ENCODE measurements at places on chromosomes 4 and X.

- DNase-seq, result no peak
Observed at GRCh38 chrX:29728639-29729038, 486.7 kb upstream of the MAGEB2 start.

GRCh38 chr4:48693856-48694574 lies 86.1 kb downstream of the FRYL start:
- no peak for DNase-seq

- DNase-seq, result no peak
Observed at GRCh38 chr4:68250151-68250930, 4.8 kb upstream of the TMPRSS11B start.

GRCh38 chr4:27934871-27935270 lies 1074.2 kb downstream of the STIM2 start:
- no peak for DNase-seq

DNA sequence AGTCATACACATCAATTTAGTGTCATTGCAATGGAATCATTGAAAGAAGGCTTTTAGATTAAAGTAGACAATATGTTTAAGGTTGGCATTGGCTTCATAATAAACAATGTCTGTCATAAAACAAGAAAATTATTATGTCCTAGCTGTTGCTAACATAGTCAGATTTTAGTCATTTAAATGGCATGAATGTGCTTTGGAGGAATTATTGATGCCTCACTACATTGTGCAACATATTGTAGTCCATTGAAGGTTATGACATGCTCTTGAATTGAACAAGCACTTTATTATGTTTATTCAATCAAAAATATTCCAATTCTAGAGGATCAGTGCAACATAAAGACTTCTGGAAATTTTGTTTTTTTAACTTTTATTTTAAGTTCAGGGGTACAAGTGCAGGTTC lies 489.8 kb upstream of the AMOT start:
- no peak for DNase-seq

GRCh38 chr4:125013891-125014290 lies 300.9 kb upstream of the FAT4 start:
- no peak for DNase-seq

GRCh38 chrX:2692221-2693112 lies 1.4 kb downstream of the CD99 start:
- no peak for DNase-seq

DNA sequence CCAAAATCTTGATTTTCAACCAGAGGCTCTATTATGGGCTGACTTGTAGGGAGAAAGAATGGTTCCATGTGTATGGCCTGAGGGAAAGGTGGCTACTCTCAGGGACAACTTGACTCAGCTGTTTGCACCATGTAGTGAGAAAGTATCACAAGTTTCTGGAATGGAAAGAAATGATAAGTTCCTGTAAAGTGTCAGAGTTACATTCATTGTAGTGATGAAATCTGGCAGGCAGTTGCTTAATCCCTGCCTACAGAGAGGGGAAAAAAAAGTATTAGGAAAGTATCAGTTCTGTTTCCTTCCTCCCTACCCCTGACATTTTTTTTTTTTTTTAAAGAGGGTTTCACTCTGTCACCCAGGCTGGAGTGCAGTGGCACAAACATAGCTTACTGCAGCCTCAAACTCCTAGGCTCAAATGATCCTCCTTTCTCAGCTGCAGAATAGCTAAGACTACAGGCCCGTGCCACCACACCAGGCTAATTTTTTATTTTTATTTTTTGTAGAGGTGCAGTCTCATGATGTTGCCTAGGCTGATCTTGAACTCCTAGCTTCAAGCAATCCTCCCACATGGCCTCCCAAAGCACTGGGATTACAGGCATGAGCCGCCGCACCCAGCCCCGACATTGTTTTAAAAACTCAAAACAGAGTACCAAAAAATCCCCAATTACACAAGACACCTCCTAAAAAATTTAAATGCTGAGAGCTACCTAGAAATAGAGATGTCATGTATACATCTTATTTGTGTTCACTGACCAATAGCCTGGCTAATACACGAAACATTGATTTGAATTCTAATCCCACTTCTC lies 4.8 kb upstream of the FBXL5 start:
- no peak for DNase-seq

DNA sequence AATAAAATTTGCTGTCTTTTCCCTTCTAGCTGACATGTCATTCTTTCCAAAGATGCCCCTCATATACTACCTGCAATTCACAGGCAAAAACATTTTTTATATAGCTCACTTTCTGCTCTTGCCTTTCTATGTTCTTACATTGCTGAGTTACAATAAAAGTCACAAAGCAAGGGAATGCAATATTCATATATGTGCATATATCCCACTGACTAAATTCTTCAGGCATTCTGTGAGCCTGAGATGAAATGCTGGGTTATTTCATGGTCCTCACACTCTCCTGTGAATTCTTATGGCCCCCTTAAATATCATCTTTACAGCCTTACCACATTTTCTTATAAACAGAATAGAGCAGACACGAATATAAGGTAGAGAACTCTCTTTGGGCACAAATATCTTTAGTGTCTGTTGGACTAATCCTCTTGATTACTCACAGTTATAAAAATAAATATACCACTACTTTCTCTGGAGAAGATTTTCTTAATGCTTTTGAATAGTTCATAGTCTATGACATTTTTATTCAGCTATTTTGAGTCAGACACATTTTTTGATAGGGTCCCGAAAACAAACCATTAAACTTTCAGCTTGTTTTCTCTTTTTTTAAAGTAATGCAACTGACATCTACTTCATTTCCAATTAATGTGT lies 84.1 kb upstream of the H2AZ1 start:
- no peak for DNase-seq

GRCh38 chr4:30600246-30601017 lies 119.7 kb upstream of the PCDH7 start:
- DNase-seq, result no peak

DNA sequence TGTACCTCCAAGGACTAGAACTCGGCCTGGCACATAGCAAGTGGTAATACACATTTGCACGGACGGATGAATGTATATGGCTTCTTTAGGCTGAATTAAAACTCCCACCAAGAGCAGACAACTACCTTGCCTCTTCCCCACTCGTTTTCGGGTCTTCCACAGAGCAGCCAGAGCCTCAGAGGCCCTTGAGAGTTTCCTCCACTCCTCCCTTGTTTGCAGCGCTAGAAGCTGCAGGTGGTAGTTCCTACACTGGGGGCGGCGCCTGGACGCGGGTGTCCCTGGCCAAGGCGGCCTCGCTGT lies 10.2 kb upstream of the INTU start:
- no peak for DNase-seq

- no peak for DNase-seq
Observed at GRCh38 chr4:17165286-17165685, 266.8 kb upstream of the LDB2 start.

DNA sequence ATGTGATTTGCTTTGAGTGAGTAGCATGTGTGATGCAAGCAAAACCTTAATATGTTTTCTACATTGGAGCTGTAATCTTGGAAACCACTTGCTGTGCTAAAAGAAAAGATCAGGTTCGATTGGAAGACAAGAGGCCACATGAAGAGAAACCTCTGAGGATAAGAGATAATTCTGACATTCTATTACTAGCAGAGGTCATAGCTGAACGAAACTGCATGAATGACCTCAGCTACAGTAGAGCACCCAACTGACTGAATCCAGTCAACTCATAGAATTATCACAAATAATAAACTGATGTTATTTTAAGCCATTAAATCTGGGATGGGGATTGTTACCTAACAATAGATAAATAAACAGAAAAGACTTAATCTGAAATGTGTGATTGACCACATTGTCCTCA lies 147.1 kb downstream of the CAMK2D start:
- DNase-seq, result no peak

GRCh38 chrX:148593987-148594386 lies 93.6 kb downstream of the AFF2 start:
- DNase-seq, result no peak

DNA sequence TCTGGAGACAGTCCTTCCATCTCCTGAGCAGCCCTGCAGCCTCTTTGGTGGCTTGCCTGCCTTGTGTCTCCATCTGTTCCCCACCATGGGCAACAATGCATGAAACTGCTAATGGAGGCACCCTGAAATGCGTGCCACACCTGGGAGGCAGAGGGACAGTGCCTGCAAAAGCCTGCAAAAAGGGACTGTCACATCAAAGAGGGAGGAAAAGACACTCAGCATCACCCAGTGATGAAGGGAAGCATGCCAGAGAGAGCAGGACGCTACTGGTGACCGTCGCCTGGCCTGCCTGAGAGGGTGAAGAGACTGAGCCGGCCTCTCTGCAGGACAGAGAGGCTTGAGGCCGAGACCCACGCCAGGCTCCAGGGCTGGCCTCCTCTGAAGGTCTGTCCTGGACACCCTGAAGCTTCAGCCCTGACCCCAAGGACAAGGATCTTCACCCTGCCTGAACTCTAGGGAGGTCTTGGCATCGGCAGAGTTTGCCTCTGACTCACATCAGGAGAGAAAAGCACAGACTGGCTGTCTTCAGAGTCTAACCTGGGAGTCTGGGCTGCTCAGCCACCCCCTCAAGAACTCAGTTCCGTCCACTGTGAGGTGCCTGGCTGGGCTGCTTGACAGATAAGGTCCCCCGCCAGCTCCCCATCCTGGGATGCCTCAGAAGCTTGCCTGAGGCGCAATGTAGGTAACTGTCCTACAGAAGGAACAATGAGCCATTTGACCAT lies 8.1 kb downstream of the ACSL1 start:
- DNase-seq, result no peak

- DNase-seq, result no peak
Observed at GRCh38 chr4:13498469-13498868, 14.3 kb upstream of the RAB28 start.

GRCh38 chr4:18645351-18645750 lies 623.8 kb upstream of the LCORL start:
- no peak for DNase-seq

DNA sequence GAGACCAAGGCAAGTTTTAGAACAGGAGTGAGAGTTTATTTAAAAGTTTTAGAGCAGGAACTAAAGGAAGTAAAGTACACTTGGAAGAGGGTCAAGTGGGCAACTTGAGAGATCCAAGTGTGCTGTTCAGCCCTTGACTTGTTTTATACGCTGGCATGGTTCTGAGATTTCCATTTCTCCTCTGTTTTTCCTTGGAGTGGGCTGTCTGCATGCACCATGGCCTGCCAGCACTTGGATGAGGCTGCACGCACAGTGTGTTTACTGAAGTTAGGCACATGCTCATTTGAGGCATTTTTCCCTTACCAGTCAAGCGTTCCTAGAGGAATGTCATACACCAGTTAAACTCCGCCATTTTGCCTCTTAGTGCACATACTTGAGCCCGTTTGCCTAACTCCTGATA lies 8.7 kb upstream of the ZNF674 start:
- DNase-seq, result no peak

GRCh38 chrX:117839544-117839943 lies 277.1 kb downstream of the KLHL13 start:
- DNase-seq, result no peak

DNA sequence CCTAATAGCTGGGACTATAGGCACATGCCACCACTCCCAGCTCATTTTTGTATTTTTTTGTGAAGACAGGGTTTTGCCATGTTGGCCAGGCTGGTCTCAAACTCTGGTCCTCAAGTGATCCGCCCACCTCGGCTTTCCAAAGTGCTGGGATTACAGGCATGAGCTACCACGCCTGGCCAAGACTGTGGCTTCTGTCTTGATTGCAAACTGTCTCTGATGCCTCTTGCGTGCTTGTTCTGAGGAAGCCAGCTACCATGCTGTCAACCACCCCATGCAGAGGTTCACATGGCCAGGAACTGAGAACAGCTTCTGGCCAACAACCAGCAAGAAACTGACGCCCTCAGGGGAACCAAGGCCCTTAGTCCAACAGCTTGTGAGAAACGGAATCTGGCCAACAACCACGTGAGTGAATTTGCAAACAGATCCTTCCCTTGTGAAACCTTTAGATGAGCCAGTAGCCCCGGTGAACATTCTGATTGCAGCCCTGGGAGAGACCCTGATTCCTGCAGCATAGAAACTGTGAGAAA lies 71.2 kb downstream of the SUPT20HL2 start:
- DNase-seq, result no peak

DNA sequence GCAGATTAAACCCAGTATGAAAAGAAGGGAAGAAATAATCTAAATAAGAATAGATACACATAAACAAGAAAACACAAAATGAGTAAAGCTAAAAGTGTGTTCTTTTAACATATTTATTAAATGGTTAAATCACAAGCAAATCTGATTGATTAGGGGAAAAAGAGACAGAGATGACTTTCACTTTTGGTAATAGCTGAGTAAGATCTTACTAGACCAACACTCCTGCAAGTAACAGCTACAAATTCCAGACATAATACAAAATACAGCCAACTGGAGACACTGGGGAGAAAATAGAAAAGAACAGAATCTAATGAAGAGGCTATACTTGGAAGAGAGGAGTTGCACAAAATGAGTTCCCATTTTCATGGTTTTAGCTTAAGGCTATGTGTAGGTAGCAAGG lies 33.5 kb downstream of the OR13H1 start:
- no peak for DNase-seq

- no peak for DNase-seq
Observed at GRCh38 chr4:7694324-7694723, 245.3 kb downstream of the AFAP1 start.

GRCh38 chr4:169993531-169993930 lies 32.7 kb downstream of the MFAP3L start:
- no peak for DNase-seq

DNA sequence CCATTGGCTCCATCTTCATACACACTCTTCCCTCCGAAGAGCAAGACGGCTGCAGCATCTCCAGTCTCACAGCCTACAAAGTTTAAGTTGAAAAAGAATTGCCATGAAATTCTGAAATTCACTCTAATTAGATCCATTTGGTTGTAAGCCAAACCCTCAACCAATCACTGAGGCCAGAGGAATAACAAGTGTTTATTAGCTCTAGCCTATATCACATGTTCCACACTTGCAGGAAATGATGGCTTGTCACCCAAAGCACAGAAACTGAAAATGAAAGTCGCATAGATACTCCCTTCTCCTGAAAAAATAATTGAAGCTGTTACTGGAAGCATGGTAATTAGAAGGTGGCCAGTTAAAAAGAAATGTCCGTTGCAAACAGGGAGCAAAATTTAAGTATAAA lies 1071.8 kb downstream of the CCSER1 start:
- no peak for DNase-seq

DNA sequence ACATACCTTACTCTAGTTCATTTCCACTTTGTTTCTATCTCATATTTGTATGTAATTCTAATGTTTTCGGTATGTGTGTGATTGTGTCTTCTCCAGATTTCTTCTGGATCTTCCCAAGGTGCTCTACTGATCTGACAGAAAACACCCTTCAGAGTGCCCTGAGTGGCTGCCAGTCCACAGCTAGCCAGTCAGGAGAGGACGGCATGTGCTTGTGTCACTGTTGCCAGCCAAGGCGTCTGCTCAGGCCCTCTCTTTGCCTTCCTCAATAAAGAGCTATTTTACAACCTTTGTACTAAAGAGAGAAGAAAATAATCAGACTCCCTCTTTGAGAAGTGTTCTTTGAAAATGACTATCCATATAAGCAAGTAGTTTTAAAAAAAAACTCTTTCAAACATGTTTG lies 29.0 kb downstream of the CD99L2 start:
- DNase-seq, result no peak

DNA sequence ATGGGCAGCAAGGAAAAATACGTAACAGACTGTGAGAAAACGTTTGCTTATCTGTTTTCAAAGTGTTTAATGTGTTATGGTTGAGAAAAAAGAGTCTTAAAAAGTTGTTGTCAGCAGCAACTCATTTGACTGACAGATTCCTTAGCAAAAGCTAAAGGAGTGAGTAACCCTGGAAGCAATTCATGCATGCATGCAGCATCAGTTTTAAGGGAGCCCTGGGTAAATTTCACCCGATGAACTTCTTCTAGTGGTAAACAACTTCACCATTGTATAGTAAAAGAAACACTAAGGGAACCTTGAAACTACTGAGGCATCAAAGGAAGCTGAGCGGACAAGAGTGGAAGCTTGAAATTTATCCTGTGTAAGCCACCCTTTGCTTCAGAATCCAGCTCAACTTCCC lies 583.2 kb upstream of the INTU start:
- no peak for DNase-seq
